ENCODE measurements at places on chromosomes 2 and 18.

GRCh38 chr2:218547978-218548377 is 20.2 kb downstream of the USP37 start:
- DNase-seq = no peak

- DNase-seq = no peak
These were observed 44.3 kb downstream of the CALCRL start for GRCh38 chr2:187403568-187404260.

- DNase-seq = no peak
These were observed 102.3 kb upstream of the GULP1 start for GRCh38 chr2:188189356-188189755.

DNA sequence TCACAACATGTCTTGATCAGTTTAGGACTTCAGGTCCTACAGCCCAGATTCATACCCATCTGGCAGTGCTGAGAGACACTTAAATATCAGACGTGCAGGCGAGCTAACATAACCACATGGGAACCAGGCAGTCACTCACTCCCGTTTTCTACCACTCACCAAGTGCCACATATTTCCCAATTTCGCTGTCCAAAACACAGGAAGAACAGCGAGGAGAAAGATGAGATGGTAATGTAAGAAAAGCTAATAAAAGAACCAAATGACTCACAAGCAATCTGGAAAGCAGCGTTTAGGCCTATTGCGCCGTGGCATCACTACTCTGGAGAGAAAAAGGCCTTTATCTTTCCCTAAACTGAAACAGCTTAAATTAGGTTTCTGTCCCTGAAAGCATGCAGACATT is 647.8 kb upstream of the SLC39A10 start:
- DNase-seq = no peak

GRCh38 chr18:67672716-67673115 is 156.2 kb upstream of the DSEL start:
- DNase-seq = no peak

GRCh38 chr2:238883421-238883901 is 35.6 kb downstream of the TWIST2 start:
- DNase-seq = no peak

DNA sequence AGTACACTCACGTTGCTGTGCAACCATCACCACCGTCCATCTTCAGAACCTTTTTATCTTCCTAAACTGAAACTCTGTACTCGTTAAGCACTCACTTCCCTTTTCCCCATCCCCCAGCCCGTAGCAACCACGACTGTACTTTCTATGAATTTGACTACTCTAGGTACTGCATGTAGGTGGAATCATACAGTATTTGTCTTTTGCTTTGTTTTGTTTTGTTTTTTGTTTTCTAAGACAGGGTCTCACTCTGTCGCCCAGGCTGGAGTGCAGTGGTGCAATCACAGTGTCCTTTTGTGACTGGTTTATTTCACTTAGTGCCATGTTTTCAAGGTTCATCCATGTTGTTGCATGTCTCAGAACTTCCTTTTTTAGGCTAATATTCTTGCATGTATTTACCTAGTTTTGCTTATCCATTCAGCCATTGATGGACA is 7.0 kb upstream of the TYMS start:
- DNase-seq = no peak
